ENCODE measurements at places on chromosomes 16 and 17.

DNA sequence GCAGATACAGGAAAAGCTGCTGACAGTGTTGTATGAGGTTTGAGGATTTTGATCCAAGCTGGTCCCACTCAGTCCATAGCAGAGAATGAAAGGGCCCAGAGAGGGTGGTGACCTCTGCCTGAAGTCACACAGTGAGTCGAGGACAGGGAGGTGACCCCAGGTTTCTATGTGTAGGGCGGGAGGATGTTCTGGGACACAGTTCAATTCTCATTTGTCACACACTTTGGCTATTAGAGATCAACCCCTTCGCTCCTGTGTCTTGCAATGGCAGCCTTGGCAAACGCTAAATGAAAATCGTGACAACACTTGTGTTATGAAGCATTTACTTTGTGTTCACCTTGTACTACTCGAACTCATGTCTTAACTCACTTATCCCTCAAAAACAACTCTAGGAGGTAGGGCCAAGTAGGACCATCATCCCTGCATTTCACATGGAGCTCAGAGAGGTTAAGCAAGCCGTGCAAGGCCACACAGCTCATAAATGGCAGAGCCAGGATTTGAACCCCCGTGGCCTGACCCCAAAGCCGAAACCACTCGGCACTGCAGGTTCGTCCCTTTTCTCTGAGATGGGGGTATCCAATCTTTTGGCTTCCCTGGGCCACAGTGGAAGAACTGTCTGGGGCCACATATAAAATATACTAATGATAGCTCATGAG, 10.2 kb downstream of the DEXI start:
- no peak for DNase-seq

GRCh38 chr17:29840884-29841283, 89.1 kb downstream of the SSH2 start:
- peak; percentile 20 for DNase-seq

GRCh38 chr16:73159296-73159695, 111.4 kb upstream of the ZFHX3 start:
- no peak for DNase-seq

- no peak for DNase-seq
Measured at GRCh38 chr17:38544839-38545209, 60.9 kb downstream of the SRCIN1 start.

- no peak for DNase-seq
Measured at GRCh38 chr16:492211-492875, 35.2 kb upstream of the CAPN15 start.

- no peak for DNase-seq
Measured at GRCh38 chr17:16286947-16287562, 66.2 kb downstream of the CENPV start.

DNA sequence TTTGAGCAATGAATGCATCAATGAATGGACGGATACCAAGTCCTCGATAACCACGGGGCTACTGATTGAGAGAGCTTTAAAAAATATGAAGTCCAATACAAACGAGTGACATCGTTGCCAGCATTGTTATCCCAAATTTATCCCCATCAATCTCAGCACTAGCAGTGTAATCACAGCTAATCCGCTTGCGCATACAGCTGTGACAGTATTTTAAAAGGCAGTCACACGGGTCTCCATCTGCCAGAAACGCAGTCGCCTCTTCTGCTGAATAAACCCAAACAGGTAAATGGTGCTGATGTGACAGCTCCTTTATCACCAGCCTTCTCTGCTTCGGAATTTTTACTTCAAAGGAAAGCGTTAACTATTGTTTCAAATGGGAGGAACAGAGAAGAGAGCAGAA, 311.1 kb downstream of the XYLT1 start:
- DNase-seq, result no peak

- DNase-seq, result no peak
Measured at GRCh38 chr17:51391982-51392654, 131.8 kb downstream of the UTP18 start.

GRCh38 chr17:82153745-82154375, 55.8 kb upstream of the FASN start:
- DNase-seq, result peak; percentile 55

DNA sequence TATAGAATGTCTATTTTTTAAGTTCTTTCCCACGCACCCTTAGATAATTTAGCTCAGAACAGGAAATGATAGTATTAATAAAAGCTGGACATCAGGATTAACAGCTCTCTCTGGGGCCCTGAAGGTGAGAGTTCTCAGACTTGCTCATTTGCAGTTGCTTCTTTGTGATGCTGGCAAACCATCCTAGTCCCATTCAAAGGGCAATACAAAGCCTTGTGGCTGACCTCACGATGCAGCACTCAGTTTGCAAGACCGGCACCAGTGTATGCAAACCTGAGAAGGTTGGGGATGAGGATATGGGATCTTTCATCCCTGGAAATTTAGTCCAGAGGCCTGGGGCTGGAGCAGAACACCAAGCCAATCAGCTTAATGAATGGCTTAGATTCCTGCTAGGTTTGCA, 29.3 kb downstream of the STH start:
- DNase-seq, result no peak

DNA sequence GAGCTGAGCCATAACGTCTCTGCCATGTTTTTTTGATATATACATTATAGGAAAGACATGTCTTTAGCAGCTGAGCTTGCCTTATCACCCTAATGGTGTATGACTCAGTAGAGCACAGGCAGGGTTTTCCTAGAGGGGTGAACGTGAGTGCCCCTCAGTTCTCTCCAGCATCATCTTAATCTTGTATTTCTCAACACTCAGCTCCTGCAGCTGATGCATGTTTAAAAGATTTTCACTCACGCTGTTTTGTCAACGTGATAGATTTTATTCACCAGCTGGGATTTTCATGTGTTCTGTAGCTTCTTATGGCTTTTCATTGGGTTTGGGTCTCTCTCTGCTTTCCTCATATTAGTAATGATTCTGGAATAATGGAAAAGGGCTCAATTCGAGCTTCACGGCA, 186.0 kb upstream of the PMFBP1 start:
- peak; percentile 93 for DNase-seq

DNA sequence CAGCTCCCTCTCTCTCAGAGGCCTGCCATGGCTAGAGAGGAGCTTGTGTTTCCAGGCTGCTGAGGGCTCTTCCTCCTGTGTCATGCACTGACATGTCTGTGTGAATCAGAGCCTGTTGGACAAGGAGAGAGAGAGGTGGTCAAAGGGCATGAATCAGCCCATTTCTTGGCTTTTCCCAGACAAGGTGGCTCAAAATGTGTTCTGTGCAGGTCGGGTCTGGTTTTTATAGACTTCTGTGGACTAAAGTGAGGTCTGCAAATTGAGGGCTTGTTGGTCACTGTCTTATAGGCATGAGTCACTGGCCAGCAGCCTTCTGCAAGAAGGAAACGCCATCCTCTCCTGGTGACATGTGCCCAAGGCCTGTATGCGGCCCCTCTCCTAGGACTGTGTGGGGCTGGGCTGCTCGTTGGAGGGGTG, 97.9 kb downstream of the FOXL1 start:
- DNase-seq, result peak; percentile 67

DNA sequence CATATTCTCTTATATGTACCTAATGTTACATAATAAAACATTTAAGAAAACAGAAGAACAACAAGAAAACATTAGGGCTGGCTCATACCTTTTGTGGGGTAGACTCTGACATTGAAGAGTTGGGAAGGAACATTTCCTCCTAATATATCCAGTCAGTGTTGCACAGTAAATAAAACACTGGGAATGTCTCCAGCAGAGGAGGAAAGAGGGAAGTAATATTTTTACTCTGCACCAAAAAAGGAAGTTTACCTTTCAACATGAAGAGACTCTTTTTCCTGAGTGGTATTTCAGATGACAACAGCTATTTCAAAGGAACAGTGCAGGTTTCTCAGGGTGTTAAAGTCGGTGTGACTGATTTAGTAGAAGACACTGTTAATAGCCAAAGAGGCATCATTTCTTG, 31.9 kb downstream of the EPN2 start:
- DNase-seq, result no peak

DNA sequence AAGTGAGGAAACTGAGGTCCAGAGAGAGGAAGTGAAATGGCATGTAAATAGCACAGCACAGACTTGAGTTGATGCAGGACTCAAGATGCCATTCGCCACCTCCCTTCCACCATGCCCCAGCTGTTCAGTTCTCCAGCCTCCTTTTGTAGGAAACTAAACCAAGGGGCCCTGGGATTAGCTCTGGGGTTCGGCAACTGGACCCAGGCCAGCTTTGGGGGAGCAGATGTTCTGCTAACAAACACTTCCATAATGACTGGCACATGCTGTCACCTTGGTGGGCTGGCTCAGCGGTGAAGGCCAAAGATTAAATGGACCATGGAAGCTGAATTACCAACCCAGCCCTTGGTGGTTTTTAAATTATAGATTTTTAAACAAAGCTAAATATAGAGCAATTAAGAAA, 77.0 kb downstream of the IRX6 start:
- no peak for DNase-seq

DNA sequence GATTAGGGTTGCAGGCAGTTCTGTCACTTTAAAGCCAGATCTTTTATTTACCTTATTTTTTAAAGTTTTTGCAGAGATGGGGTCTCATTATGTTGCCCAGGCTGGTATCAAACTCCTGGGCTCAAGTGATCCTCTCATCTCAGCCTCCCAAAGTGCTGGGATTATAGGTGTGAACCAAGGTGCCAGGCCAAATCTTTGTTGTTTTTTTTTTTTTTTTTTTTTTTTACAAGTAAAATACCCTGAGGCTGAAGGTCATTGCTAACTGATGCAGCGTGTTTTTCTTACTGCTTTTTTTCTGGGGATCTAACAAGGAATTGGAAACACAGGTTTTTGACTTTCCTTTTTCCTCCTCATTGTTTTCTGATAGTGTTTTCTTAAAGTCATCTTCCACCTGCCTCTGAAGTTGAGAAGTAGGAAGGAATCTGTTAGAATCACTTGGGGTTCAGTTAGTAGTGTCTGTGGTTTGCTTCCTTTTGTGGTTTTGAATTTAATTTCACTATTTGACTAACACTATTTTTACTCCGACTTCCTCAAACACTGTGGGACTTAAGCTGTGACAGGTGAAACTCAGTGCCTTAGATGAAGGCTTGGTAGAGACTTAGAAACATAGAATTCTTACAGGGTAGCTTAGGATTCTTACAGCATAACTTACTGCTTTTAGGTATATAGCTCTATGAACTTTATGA, 22.2 kb downstream of the CLTC start:
- DNase-seq, result no peak

- no peak for DNase-seq
Measured at GRCh38 chr16:3170440-3171180, 17.4 kb upstream of the OR1F1 start.

Measured in amniotic epithelial cell (primary cell).